ENCODE measurements at places on chromosomes 12 and 14.

DNA sequence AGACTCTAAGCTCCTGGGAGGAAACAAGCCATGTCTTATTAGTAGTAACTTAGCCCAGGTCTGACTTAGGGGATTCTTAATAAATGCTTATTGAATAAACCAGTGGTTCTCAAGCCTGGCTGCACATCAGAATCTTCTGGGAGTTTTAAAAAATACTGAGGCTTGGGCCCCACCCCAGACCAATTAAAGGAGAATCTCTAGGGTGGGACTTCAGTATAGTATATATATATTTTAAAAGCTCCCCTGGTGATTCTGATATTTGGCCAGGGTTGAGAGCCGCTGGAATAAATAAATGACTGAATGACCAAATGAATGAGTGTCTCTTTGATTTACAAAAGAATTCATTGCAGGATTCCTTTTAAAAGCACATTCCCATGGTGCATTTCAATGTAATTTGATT, 151.5 kb upstream of the GSC start:
- DNase-seq, result no peak

- DNase-seq, result no peak
Observed at GRCh38 chr12:62332598-62332997, 72.4 kb downstream of the USP15 start.

DNA sequence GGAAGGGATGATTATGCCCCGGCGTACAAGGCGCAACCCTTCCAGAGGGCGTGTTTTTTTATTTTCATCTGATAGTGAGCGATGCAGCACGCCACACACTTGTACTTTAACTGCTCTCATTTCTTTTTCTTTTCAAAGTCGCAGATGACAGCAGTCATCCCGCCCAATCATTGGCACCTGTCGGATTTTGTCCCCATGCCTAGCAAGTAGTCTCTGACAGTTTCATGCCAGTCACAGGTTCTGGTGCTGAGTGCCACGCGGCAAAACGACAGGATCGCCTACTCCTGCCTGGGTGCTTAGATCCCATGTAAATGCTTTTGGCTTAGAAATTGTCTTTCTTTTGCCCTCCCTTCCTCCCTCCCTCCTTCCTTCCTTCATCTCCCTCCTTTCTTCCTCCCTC, 117.7 kb downstream of the GLT1D1 start:
- DNase-seq, result no peak

DNA sequence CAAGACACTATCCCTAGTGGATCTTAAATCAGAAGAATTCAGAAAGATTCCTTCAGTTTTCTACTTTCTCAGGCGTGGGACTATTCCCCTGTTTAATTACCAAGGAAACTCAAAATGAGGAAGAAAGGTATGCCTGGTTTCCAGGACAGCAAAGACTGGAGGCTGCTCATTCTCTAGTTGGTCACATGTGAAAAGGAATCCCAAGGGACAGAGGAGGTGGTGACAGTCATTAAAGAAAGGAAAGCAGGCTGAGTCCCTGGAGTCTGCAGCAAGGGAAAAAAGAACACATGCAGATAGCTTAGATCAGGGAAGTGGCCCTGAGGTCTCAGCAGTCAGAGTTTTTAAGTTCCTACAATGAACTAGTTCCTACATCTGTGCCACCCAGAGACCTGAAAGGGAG, 165.4 kb upstream of the CCDC198 start:
- no peak for DNase-seq

GRCh38 chr14:22505697-22506377, 83.2 kb downstream of the DAD1 start:
- DNase-seq, result no peak

- DNase-seq, result no peak
Observed at GRCh38 chr12:62722971-62723680, 211.8 kb downstream of the PPM1H start.

- DNase-seq, result peak; percentile 29
Observed at GRCh38 chr12:67068761-67069450, 200.3 kb upstream of the CAND1 start.

DNA sequence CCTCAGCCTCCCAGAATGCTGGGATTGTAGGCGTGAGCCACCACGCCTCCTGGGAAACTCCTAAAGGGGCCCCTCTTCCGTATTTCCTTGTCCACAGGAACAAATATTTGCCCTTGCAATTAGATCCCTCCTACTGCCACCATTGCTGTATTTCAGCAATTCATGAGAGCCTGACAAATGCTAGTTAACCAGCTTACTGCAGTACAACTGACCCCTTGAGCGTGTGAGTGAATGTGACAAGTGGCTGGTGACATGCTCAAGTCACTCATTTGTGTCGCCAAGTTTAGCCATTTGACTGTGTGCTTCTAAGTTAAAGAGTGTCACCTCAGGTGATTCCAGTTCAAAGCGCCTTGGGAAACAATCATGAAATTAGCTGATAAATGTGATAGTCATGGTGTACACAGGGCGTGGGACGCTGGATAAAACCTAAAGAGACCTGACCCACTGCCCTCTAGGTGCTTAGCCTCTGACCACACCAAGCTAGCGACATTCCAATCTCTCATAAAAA, 56.1 kb upstream of the MAP1LC3B2 start:
- DNase-seq, result no peak

- no peak for DNase-seq
Observed at GRCh38 chr12:53345486-53346188, 9.5 kb upstream of the SP7 start.

DNA sequence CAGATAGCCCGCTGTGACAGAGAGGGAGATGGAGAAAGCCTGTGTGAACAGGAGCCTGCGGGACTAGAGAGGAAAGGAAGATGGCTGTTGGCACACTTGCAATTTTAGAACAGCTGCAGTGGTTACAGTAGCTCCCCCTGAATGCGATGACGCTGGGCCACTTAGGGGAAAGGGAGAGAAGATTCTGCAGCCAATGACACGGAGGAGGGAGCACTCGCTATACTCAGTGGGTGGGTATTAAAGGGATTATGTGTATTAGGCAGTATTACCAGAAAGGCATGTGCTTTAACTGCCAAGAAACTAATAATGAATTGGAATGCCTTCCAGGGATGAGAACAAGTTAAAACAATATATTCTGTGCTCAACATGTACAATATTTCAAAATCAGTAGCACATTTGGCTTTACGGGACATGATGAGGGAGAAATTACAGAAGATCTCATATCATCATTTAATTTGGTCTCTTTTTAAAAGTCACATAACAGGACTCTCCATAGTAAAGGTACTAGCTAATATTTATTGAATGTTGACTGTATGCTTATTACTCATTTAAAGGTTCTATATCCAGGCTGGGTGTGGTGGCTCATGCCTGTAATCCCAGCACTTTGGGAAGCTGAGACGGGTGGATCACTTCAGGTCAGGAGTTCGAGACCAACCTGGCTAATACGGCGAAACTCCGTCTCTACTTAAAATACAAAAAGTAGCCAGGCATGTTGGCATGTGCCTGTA, 35.9 kb upstream of the FOS start:
- DNase-seq, result no peak

GRCh38 chr12:124709722-124710687, 142.6 kb upstream of the NCOR2 start:
- no peak for DNase-seq

- DNase-seq, result no peak
Observed at GRCh38 chr12:111352296-111352993, 16.4 kb downstream of the PHETA1 start.

- no peak for DNase-seq
Observed at GRCh38 chr12:116136340-116136739, 141.2 kb downstream of the MED13L start.

- DNase-seq, result no peak
Observed at GRCh38 chr12:42284876-42285275, 41.0 kb downstream of the ZCRB1 start.

DNA sequence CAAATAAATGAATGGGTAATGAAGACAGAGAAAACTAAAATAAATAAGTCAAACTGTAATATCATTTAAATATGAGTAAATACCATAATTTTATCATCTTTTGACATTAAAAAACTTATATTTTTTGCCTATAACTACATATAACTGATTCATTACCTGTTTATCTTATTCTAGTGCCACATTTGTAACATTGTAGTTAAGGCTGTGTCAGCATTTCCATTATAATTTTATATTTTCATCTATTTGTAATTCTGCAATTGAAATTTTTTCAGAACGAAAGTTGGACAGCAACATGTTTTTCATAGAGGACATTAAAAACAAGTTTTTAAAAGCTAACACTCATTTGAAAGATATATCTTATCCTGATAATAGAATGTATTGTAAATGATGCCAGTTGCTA, 1286.5 kb downstream of the LRFN5 start:
- no peak for DNase-seq

DNA sequence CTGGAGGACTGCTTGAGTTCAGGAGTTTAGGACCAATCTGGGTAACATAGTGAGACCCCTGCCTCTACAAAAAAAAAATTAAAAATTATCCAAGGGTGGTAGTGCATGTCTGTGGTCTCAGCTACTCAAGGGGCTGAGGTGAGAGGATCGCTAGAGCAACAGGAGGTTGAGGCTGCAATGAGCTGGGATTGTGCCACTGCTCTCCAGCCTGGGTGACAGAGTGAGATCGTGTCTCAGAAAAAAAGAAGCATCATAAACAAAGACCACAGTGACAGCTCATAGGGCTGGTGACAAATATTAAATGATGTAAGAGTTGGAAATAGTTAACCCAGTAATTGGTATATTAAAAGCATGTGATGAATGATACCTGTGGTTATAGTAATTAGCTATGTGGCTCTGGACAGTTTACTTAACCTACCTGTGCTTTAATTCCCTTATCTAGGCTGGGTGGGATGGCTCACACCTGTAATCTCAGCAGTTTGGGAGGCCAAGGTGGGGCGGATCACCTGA, 68.0 kb downstream of the GSC start:
- DNase-seq, result no peak

GRCh38 chr14:106044949-106045596, 518.7 kb downstream of the TMEM121 start:
- no peak for DNase-seq

GRCh38 chr12:4743046-4743445, 22.8 kb downstream of the GALNT8 start:
- DNase-seq, result no peak

DNA sequence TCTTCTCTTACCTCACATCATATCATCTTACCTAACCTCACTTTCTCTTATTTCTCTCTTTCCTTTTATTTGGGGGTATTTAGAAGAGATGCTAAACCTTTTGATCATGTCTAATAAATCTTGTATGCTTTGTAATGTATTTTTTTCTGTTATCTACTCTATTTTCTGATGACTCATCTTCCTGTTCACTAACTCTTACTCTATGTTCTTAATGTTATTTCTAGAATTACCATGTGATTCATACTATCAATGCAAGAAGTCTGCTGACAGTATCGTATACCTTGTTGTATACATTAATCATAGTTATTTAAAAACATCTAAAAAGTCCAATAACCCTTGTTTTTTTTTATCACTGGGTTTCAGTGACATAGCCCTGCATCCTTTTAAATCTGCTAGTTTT, 62.3 kb downstream of the MGAT4C start:
- no peak for DNase-seq

DNA sequence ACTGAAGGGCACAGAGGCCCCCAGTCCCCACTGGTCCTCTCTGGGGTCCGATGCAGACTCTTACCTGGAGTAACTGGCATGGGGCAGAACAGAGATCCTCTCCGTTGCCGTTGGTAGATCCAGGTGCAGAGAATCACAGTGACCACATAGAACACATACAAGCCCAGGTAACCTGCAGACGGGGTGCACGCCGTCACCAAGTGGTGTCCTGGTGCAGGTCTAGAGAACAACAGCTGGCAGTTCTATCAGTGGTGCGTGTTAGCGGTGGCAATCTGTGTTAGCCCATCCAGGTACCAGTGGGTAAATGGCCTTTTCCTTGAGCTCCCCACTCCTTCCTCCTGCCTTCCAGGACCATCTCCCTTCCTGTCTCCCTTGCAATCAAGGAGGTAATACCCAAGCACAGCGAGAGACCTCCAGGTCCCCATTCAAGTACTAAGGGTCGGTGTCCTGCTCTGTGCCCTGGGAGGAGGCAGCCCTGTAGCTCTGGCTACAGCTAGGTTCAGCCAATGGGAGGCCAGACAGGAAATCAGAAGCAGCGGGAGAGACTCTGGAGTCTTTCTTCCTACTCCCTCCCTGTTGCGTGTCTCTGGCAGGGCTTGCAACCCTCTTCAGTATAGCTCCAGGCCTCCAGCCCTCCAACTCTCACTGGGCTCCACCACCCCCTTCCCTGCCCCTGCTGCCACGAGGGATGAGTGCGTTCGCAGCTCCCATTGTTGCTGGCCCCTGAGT, 15.8 kb downstream of the SLC8B1 start:
- no peak for DNase-seq

DNA sequence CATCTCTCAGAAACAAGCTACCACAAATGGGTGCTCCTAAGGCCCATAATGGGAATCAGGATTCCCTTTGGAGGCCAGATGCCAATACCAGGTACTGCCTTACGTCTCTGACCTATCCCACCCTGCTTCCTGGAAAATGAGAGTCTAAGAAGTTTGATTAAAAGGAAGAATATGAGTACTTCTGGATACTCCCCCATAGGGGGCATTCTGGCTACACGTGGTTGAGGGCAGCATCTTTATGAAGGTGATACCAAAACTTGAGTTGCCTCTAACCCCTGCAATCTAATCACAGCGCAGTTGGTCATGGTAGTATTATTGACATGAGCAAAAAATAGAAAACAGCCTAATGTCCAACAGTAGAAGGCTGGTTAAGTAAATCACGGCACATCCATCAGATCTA, 184.2 kb upstream of the LHX5 start:
- no peak for DNase-seq

DNA sequence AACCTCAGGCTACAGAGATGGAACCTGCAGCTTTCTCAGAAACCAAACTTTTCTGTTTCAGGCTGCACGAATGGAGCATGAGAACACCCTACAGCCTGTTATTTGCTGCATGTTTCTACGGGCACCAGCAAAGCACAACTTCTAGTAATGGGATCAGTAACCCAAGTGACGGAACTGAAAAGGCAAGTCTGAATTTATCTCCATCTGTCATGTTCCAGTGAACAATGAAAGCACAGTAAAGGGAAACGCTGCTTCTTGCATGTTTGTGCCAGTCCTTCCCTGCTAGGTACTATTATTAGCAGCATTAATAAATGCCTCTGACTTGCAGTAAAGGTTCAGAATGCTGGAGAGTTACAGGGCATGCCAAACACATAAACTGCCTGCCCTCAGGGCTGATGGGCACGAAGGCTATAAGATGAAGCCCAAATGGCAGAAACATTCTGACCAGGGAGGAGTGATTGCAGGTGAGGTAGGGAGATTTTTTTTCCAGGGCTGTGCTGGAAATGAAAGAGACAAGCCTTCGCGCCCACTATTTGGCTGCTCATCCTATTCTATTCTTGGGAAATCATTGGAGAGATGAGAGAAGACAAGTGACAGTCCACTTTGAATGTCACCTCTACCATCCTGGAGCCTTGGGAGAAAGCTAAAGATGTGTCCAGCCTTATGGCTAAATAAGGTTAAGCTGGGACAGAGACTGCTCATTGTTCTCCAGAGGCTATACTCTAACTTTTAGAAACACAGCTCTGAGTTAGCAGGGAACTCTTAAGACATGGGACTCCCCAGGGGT, 100.4 kb upstream of the PLXNC1 start:
- DNase-seq, result no peak

DNA sequence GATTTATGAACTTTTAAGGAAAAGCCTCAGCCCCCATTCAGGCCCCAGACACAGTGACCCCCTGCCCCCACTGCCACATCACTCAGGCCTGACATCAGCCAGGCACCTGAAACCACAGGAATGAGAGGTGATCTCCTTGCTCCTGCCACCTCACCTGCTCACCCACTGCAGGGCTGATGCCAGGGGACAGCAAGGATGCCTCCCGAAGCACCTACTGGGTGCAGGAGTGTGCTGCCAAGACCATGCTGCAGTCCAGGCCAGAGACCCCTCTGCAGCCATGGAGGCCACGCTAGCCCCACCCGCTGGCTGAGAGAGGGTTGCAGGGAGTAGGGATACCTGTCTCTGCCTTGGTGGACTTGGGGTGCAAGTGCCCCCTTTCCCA, 18.6 kb upstream of the KRT7 start:
- DNase-seq, result no peak
